ENCODE measurements at places on chromosomes 6 and 20.

- DNase-seq, result no peak
These were observed 194.9 kb downstream of the GPX5 start for GRCh38 chr6:28720357-28721231.

GRCh38 chr6:7254980-7255835, 57.8 kb downstream of the SSR1 start:
- DNase-seq, result no peak

- DNase-seq, result no peak
These were observed 3.2 kb upstream of the BPIFA1 start for GRCh38 chr20:33232486-33233072.

DNA sequence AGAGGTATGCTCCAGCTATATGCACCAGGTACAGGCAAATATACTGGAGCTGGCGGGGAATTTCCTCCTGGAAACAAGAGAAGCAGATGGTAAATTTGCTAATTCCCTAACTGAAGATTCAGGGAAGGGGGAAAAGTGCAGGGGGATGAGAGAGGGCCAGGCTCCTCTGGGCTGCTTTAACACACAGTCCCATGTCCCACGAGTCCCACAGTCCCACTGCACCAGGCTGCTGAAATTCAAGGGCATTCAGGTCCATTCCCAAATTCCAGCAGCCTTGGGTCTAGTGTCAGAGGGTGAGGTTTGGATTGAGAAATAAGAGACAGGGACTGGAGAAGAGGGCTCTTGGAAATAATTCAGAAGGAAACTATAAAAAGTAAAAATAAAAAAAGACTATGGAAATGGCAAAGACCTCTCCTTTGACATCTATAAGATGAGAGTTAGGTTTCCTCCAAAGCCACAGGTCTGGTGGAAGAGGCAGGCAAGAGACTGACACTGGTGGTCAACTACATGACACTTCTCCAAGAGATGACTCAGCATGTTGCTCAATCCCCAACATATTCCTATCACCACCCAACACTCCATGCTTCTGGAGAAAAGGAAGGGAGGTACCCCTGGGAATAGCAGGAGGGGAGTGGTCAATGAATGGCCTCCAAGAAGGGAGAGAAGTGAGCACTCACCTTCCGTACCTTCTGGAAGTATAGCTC, 69.2 kb downstream of the TRAM2 start:
- no peak for DNase-seq

DNA sequence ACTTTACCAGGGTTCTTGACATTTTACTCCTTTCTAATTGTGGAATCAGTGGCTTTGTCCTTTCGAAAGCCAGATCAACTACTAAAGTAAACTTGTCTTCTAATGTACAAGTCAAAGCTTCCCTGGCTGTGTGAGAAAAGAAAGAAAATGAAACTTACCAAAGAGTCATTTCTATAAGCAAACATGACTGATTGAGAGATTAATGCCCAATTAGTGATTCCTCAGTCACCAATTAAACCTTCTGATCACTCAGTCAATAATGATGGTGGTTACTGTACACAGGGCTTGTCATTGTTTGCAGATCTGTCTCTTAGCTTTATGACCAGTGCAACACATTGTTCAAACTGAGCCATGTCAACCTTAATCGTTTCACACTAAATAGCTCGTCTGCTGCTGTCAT, 1168.4 kb upstream of the CITED2 start:
- peak; percentile 24 for DNase-seq

GRCh38 chr6:78995946-78996345, 82.1 kb downstream of the PHIP start:
- DNase-seq, result no peak
